ENCODE measurements at places on chromosomes 16 and 17.
A peak's percentile ranks its signal among the peaks of the same experiment; 100 is the strongest.

DNA sequence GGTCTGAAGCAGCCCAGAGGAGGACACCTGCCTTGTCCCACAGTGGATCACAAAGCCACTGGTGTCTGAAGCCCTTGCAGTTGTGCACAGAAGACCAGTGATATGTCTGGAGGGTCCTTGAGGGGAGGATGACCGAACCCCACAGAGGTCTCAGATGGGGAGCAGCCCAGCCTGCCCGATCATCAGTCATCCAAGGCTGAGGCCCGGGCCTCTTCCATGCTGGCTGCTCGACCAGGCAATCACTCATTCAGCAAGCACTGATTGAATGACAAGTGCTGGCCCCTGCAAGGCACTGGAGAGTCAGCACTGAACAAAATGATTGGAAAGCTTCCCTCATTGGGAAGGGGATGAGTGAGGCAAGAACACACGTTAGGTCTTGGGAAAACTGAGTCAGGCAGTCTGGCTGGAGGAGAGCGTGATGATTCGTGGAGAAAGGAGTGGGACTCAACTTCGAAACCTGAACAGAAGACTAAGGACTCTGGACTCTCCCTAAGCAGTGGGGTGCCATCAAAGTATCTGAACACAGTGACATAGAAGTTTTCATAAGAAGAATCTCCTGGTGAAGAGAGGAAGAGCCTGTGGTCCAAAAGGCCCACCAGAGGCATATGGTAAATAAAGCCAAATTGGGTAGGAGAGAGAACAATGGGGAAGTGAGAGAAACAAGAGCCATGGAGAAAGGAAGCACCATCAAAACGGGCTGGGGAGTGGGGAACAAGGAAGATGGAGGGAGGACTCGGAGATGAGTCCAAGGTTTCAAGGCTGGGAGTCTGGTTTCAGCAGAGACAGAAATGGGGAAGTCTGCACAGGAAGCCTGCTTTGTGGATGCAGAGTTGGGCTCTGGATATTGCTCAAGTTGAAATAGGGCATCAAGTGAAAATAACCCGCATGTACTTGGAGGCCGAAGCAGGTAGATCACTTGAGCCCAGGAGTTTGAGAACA lies 10.2 kb downstream of the PIK3R5 start:
- no peak for DNase-seq

- DNase-seq, result no peak
Measured at GRCh38 chr16:86075488-86075785, 176.5 kb downstream of the IRF8 start.

GRCh38 chr16:30137897-30138296 lies 14.9 kb upstream of the MAPK3 start:
- DNase-seq, result no peak

GRCh38 chr16:86631444-86631843 lies 53.1 kb downstream of the FOXL1 start:
- DNase-seq, result no peak

DNA sequence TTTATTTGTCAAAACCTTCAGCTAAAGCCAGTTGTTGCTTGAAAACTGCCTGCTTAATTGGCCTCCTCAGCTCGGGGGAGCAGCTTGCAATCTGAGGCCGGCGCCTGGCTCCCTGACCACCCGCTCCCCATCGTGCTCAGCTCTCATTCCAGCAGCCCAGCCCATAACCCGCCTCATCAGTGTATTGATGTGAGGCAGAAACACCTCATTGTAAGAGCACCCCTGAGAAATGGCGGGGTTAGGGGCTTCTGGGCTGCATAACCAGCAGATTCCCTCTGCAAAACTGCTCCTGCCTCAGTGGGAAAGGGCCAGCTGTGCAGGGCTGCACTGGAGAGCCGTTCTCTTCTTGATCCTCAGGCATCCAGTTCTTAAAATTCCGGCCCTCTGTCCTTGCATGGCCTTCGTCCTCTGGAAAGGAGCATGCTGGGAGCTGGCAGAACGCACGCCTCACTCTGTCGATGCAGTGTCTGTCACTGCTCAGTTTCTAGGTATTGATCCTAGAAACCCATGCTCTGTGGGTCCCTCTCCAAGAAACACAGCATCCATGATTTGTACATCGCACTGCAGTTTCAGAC lies 113.8 kb upstream of the CHMP6 start:
- peak; percentile 55 for DNase-seq

DNA sequence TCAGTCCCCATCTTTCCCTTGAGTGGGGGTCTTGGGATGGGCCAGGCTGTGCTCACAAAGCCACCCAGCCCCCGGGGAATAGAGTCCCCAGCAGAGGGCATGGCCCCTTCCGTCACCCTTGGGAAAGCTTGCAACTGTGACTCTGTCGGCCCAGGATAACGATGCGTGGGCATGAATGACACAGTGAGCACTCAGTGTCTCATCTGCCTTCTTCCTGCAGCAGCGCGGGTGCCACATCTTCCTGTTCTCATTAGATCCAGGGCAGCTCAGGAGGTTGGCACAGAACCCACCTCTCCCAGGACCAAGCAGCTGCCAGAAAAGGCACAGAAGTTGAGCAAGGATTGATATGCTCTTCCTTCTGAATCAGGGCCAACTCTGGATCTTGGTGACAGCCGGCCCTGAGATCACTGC lies 84.7 kb downstream of the MRC2 start:
- no peak for DNase-seq

DNA sequence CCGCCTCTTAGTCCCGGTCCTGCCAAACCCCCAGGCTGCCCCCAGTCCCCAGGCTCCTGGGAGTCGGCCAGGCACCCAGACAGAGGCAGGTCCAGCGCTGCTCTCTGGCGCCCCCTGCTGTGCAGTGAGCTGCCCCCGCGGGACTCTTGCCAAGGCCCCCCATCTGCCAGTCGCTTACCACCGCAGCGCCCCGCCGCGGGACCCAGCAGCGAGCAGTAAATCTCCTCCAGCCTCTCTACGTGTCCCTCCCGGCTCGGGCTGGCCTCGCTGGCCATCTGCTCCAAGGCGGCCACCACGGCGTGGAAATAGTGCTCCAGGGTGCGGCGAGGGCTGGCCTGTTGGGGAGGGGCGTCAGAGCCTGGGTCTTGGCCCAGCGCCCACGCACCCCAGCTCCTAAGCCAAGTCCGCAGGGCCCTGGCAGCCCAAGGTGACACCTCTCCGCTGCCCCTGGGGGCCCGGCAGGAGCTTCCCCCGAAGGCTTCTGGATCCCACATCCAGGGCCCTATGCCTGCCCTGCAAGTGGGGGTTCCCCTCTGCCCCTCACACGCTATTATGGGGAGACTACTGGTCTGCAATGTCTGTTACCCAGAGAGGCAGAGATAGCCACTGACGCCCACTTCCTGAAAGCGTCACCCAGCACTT lies 33.7 kb upstream of the MFSD6L start:
- peak; percentile 65 for DNase-seq

DNA sequence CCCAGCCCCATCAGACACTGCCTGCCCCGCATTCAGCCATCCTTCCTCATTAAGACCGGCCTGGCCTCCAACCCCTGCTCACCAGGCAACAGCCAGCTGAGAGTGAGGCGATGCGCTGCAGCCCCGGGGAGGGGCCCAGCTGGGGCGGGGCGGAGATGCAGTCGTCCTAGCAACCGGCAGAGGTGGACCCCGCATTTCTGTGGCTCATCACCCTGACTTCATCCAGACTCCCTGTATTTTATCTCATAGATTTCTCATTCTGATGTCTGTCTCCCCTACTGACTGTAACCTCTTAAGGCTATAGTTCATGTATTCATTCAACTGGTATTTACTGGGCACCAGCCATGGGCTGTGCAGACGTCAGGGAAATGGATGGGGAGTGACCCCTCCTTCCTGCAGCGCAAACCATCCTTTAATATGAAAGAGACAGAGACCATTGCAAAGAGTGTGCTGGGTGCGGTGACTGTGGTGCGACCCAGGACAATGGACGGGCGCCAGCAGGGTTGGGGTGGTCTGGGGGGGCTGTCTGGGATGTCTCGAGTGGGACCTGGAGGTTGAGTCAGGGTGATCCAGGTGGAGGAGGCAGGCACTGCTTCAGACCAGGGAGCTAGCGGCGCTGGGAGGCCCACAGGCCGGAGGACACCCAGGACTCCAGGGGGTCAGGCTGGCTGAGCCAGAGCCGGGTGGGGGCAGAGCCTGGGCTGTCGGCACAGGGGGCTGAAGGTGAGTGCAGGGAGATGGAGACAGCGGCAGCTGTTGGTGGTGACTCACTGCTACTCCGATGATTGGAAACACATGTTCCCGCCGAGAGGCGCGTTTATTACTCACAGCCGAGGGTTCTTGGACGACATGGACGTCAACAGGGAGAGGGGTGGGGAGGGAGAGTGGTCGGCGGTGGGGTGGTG lies 10.5 kb upstream of the TIMP2 start:
- DNase-seq, result no peak

- DNase-seq, result no peak
Measured at GRCh38 chr17:4163951-4164350, 21.0 kb downstream of the CYB5D2 start.

DNA sequence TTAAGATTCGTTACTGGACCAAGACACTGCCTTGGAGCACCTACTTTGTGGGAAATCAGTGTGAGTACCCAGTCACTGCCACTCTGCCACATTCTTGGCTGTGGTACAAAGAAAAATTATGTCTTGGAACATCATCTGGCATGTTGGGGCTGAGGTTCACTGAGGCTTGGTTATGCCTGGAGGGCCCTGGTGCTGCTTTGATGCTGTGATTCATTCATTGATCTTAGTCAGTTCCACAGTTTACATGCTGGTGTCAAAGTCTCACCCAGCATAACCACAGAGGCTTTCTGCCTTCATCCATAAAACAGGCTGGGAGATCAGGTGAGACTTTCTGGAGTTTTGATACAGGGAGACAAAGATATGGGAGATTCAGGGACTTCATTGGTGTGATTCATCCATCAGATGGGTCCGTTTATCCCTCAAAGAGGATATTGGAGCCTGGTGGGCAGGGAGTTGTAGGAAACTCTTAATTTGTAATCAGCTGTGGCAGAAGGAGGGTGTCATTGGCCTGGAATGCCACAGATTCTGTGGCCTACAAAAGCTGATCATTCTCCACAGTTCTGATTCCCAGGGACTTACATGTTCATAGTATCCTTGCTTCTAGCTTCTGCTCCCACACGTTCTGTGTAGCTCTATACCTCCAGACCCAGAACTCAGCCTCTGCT lies 322.5 kb downstream of the PMP22 start:
- no peak for DNase-seq

DNA sequence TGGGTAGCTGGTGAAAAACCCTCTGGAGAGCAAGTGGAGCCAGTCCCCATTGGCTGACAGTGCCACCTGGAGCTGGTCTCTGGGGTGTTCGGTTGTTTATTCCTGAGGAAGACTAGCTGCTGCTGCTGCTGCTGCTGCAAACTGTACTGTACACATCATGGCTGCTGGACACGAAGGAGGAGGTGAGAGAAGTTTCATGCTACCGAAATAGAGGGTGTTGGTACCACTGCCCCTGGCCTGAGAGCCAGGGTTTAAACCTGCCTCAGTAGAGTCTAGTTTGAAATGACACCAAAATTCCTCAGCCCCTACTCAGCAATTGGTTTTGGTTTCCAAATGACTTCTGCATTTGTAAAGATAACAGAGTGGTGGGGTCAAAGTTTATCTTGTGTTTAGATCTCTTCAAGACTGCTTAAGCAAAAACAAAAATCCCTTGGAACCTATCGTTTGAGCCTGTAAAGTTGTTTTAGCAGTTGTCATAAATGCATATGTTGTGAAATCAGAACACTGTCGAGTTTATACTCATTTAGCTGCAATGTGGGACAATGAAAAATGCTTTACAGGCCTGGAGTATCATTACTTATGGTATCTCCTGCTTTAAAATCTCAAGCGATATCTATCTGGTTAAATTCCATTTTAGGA lies 40.8 kb downstream of the CYB5B start:
- no peak for DNase-seq

- no peak for DNase-seq
Measured at GRCh38 chr17:4304417-4305027, 40.7 kb upstream of the ANKFY1 start.

GRCh38 chr16:2609827-2610470 lies 72.1 kb downstream of the PDPK1 start:
- no peak for DNase-seq

- DNase-seq, result no peak
Measured at GRCh38 chr17:73657473-73658116, 13.3 kb upstream of the SDK2 start.

GRCh38 chr16:72609066-72609465 lies 437.1 kb upstream of the PMFBP1 start:
- DNase-seq, result no peak

GRCh38 chr16:84889066-84889465 lies 69.3 kb downstream of the CRISPLD2 start:
- DNase-seq, result no peak

GRCh38 chr17:27257031-27257357 lies 36.9 kb upstream of the WSB1 start:
- DNase-seq, result no peak

- DNase-seq, result no peak
Measured at GRCh38 chr16:68298907-68299561, 11.7 kb downstream of the SLC7A6OS start.

DNA sequence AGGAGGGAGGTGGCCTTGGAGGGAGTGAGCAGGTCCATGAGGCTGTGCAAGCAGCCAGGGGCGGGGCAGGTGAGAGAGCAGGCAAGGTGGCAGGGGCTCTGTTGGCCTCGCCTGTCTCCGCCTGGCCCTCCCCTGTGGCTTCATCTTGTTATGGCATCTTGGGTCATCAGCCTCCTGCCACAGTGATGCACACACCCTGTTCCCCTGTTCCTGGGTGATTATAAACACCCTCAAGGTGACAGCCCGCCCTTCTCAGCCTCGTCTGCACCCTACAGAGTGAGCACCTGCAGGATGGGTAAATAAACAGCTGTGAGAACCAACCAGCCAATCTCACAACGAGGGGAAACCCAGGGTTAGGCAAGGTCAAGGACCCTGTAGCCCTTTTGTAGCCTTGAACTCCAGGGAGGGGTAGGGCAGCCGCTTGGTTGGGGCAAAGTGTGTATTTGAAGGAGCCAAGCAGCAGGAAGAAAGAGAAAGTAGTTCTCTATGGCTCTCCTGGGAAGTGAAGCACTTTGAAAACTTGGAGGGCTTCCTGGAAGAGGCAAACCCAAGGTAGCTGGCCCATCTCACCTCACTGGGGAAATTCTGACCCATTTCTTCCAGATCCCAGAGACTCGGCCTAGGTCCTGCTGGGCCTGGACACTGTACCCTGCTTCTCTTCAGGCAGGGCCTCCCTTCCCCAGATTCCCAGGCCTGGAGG lies 60.6 kb downstream of the NT5M start:
- peak; percentile 29 for DNase-seq

- DNase-seq, result no peak
Measured at GRCh38 chr17:76826330-76827068, 41.7 kb upstream of the MGAT5B start.

- no peak for DNase-seq
Measured at GRCh38 chr16:31079342-31079944, 5.2 kb downstream of the ZNF646 start.

- DNase-seq, result no peak
Measured at GRCh38 chr16:60648290-60648689, 1387.9 kb downstream of the CDH8 start.

DNA sequence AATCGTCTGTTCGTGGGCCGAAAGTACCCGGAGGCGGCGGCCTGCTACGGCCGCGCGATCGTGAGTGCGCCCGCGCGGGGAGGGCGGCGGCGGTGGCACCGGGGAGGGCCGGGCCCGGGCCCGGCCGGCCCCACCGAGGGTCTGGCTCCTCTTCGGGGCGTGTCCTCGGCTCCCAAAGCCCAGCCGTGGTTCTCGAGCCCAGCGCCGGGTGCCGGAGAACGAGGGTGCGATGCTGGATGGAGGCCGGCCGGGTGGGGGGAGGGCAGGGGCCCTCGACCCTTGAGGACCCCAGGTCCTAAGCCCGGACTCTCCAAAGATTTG lies 375 bp downstream of the STUB1 start:
- no peak for DNase-seq

- no peak for DNase-seq
Measured at GRCh38 chr17:61144137-61144536, 255.5 kb upstream of the TBX2 start.

All from activated naive CD8-positive, alpha-beta T cell treated with anti-CD3 and anti-CD28 coated beads, Interleukin-2, amount 10 ng/mL, durations not matched to agents 7 days and 5 days (primary cell).